ENCODE measurements at places on chromosomes 1 and 21. TPM values are rescaled to one million over a fixed set of nuclear protein-coding genes. Genes with fewer than 3 reads are reported as not detected.

RXFP4 gene
- not detected for total RNA-seq

S100A12 gene
- not detected for total RNA-seq

TSPAN2 gene
- total RNA-seq = under 0.01 TPM

MCOLN3 gene
- 0.97 TPM for total RNA-seq

GUCA2A gene
- not detected for total RNA-seq

AMPD2 gene
- 90.5 TPM for total RNA-seq

DNA sequence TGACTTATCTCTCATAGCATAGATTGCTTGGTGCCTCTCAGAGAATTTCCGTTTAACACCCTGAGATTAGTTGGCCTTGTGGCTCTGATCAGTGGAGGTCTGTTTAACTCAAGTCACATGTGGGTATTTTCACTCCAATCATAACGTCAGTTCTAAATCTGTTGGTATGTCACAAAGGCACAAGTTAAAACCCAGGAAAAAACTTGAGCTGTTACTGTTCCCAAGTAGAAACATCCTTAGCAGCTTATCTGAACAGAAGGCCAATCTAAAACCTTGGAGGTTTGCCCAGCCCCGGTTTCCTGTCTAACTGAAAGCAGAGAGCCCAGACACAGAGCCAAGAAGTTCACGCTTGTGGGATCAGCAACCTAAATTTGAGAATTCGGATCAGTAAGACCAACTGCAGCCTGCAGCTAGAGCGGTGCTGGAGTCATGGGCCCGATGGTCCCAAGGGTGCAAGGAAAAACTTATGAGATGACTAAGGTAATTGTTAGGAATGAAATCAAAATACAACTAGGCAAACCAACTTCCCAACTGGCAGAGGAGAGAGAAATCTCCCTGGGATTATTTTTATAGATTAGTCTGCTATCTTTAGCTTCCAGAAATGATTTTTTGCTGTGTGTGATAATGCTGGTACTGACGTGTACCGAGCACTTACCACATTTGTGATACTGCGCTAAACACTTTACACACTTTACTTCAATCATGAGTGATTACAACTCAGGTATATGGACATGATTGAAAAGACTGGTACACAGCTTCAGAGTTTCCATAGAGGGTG is 90.2 kb upstream of the C1orf21 start:
- DNase-seq = peak; percentile 99

DNA sequence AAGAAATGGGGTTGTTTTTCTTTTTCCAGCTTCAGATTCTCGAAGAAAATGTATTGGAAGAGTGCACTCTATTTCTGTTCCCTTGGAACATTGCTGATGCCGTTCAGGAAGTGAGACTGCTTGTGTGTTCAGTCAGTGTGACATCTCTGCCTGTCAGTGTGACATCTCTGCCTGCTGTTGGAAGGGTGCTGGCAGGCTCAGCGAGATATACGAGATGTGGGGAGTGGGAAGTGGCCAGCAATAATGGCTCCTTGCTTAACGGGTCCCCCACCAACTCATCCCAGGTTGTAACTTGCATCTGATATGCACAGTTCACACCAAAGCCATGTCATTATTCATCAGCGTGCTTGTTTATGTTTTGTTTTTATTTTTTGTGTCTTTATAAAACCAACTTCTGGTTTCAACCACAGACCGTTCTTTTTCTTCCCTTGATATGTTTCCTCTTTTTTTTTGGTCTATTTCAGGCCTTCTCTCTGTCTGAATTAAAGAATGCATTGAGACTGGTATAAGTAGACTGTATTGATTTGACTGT is 145.4 kb downstream of the GALNT2 start:
- DNase-seq = no peak

- DNase-seq = peak; percentile 13
Observed at GRCh38 chr1:171794085-171794484, 12.6 kb downstream of the METTL13 start.

DNA sequence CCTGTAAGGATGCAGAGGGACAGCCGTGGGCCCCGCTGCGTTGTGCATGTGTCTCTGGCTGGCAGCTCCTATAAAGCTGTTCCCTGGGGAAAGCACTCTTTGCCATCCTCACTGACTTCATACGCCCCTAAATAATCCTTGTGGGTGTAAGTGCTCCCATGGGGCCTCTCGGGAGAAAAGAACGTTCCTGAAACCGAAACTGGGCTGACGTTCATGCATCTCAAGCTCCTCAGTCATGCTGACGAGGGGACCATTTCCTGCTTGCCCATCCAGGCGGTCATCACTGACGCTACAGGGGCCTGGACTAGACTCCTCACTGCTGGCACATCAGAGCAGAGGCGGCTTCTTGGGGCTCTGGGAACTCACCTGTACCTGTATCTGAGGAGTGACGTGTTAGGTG is 73.1 kb upstream of the USP24 start:
- peak; percentile 80 for DNase-seq

DNA sequence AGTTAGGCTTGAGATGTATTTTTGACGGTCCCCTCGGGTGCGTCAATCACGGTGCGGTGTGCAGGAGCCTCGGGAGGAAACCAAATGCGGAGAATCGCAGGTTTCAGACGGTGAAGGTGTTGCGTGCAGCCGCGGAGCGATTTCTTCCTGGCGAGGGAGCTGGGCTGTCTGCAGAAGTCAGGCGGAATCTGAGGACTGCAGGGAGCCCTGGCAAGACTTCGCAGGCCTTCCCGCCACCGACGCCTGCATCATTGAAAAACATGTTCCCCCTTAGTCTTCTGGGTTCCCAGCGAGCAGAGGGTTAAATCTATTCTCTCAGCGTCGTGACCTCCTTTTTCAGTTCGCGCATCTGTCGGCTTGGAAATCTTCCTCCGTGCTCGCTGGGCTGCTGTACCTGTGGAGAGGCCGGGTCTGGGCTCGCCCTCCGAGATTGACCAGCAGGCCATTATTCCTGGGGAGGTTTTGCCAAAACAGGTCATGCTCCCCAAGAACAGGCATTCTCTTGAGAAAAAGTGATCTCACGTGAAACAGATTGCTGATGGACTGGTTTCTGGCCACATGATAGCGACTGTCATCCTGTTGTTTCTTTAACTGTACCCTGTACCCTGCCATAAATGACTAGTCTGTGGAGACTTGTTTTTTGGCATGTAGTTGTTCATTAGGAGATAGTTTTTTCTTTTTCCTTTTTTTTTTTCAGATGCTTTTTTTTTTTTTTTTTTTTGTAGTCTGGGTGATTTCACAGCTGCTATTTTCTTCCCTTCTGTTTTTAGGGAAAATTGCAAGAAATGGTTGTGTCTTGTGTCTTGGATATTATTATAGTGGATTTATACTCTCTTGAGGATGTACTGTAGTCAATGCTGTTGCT is 894 bp downstream of the EPB41 start:
- DNase-seq = no peak

- no peak for DNase-seq
Observed at GRCh38 chr1:15637826-15638225, 20.6 kb downstream of the DDI2 start.

- DNase-seq = no peak
Observed at GRCh38 chr1:31575369-31576140, 760 bp upstream of the TINAGL1 start.

- DNase-seq = no peak
Observed at GRCh38 chr1:54619749-54620148, 3.6 kb downstream of the FAM151A start.

- DNase-seq = peak; percentile 9
Observed at GRCh38 chr1:168050307-168050706, 86.4 kb downstream of the GPR161 start.

DNA sequence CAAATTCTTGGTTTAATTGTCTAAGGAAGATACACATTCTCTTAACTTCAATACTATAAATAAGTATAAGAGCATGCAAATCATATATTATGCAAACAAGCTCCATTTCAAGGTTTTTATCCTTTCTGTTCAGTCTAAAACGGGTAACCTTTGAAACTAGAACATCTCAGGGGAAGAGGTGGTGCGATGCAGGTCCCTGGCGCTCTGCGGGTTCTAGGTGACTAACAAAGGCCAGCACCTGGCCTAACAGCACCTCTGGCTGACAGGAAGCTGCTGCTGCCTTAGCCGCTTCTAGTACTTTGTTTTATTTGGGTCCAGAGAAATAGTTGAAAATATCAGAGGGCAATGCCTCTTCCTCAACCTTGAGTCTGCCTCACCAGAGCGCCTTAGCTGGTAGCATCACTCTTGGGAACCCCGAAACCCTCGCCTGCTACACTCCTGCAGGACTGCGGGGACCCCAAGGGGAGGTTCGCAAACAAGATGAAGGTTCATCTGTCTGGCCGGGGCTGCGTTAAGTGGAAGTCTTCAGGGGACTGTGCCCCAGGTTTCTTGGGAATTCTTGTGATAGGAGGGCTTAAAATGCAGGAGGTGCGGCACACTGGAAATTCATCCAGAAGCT is 45.5 kb downstream of the PRDM15 start:
- no peak for DNase-seq
